ENCODE measurements at places on chromosomes 12 and 14. TPM values are rescaled to one million over a fixed set of nuclear protein-coding genes. Genes with fewer than 3 reads are reported as not detected.
A peak's percentile ranks its signal among the peaks of the same experiment; 100 is the strongest.

LRRC10 gene
- not detected for polyA plus RNA-seq

ANKS1B gene
- 5.2 TPM for polyA plus RNA-seq

DNA sequence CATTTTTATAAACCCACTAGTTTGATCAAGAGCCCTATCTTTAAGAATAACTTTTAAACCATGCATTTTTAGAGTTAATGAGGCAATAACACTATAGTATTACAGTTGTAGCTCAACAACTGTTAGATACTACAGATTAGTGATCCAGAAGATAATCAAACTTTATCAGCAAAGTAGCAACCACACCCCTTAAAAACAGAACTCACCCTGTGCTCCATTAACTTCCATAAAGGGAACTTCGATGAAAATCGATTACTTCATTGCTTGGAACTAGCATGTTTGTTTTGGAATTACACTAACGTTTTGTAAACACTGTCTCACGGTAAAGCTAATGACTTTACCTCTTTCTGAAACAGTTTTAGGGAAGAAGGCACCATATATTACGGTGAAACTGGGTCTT, 1.4 kb downstream of the SGPP1 start:
- DNase-seq: no peak

GRCh38 chr14:37593511-37594237, 1.4 kb downstream of the FOXA1 start:
- no peak for DNase-seq

TRIM9 gene
- polyA plus RNA-seq: 1.9 TPM

DNA sequence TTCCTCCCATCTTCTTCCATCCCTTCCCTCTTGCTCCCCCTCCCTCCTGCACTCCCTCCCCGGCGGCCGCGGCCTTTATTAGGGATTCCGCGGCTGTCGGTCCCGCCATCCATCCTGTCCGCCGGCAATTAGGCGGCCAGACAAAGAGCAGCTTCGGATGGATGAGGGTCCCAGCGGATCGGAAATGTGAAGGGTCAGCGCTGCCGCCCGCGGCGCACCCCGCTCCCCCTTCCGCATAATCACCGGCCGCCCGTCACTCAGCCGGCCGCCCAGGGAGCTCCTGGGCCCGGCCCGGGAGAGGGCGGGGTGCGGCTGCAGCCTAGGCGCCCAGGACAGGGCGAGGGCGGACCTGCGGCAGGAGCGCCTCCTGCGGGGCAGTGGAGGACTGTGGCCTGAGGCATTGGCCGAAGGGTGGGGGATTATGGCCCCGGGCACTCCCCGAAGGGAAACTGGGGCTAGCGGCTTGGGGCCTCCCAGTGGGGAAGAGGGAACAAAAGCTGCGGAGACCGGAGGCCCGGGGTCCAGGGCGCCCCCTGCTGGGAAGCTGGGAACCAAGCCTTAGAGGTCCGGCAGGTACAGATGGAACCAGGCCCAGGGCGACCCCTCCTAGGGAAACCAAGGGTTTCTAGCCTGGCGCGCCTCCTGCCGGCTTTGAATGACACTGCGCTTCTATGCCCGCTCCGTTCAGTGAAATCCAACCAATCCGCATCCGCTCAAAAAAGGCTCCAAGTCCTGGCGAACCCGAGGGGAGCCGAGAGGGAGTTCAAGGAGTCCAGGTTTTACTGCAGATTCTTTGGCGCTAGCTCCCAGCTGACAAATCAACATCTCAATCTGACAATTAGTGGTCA, 4.4 kb upstream of the DNAJC22 start:
- peak; percentile 86 for DNase-seq

CCDC198 gene
- polyA plus RNA-seq: 200 TPM

- no peak for DNase-seq
These were observed 39.2 kb upstream of the RPH3A start for GRCh38 chr12:112752303-112752702.

- DNase-seq: no peak
These were observed 52.3 kb downstream of the VEZT start for GRCh38 chr12:95269892-95270291.

DNA sequence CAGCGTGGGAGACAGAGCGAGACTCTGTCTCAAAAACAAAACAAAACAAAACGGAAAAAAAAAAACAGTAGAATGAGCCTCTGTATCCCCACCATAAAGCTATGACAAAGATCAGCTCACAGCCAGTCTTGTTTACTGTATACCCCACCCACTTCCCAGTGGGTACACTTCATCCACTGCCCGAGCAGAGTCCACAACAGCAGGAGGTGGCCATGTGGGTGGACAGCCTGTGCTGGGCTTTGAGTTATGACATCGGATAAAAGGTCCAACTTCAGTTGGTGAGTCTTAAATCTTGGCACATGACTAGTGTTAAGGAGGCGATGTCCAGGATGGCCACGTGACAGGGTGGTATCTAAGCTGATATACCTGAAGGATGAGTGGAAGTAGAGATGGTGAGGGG, 34.8 kb upstream of the MAPKAPK5 start:
- DNase-seq: no peak

DNAJC22 gene
- 18.4 TPM for polyA plus RNA-seq

GRCh38 chr12:11133162-11133561, 1.3 kb downstream of the TAS2R30 start:
- DNase-seq: no peak

GRCh38 chr14:91413547-91414474, 3.8 kb downstream of the CCDC88C start:
- no peak for DNase-seq

- no peak for DNase-seq
These were observed 188.6 kb downstream of the SLC5A8 start for GRCh38 chr12:101021442-101021841.

TRPV4 gene
- 14.8 TPM for polyA plus RNA-seq

- DNase-seq: no peak
These were observed 1629.4 kb upstream of the SEL1L start for GRCh38 chr14:83163016-83163415.

All from renal cortex interstitium (tissue), 15 donors.